Esophagus muscularis mucosa (tissue), 4 donors: ENCODE measurements at places on chromosomes 16 and 17.

GRCh38 chr17:9389111-9389527 is 186.5 kb downstream of the STX8 start:
- no peaks in the 10 kb centered on the region for H3K4me1 ChIP-seq
- no peak overlapping the region for H3K4me3 ChIP-seq
- DNase-seq, result no peak
- no peak overlapping the region for H3K27ac ChIP-seq
- H3K27me3 ChIP-seq, result no peaks in the 10 kb centered on the region

DNA sequence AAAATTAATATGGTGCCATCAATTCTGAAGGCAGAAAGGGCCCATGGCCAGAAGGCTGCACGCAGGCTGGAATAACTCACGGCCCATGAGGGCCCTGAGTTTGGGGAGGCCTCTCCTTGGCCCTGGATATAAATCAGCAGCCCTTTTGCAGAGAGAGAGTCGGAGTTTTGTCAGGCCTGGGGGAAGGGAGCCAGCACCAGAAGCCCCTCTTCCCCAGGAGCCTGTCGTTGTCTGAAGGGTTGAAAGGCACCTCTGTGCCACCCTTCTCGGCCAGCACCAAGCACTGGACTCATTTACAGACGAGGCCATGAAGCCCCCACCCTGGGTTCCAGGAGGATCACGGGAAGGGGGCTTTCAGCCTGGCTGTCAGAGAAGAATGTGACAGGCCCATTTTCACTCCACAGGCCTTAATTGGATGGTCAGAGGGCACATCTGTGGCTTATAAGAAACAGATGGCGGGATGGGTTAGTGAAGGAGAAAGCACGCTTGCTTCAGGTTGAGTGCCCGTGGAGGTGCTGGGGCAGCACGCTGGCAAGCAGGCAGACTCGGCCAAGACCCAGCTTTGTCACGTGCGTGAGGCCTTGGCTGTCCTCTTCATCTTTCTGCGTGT is 140.6 kb downstream of the CLEC16A start:
- H3K27me3 ChIP-seq, result no peaks in the 10 kb centered on the region
- H3K36me3 ChIP-seq, result no peaks in the 10 kb centered on the region
- peaks cover 45% of the 10 kb centered on the region for H3K4me1 ChIP-seq
- H3K4me3 ChIP-seq, result no peak overlapping the region
- DNase-seq, result no peak

DNA sequence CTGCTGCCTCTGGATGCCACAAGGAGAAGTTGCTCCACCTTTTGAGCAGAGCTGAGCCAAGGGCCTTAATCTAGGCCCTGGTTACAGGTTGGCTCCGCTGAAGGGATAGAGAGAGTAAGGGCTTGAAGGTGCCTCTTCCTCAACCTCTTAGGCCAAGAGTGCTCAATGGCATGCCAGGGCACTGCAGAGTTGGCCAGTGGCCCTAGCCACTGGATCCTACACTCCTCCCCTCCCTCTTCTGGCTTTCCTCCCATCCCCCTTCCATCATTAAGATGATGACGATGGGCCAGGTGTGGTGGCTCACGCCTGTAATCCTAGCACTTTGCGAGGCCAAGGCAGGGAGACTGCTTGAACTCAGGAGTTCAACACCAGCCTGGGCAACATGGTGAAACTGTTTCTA is 50.5 kb downstream of the MYO18A start:
- no peak for DNase-seq
- peaks cover 34% of the 10 kb centered on the region for H3K4me1 ChIP-seq
- no peaks in the 10 kb centered on the region for H3K27me3 ChIP-seq

GRCh38 chr16:78028018-78028417 is 5.7 kb downstream of the CLEC3A start:
- DNase-seq, result no peak
- no peak overlapping the region for H3K4me3 ChIP-seq
- H3K27me3 ChIP-seq, result no peaks in the 10 kb centered on the region
- H3K27ac ChIP-seq, result no peak overlapping the region

DNA sequence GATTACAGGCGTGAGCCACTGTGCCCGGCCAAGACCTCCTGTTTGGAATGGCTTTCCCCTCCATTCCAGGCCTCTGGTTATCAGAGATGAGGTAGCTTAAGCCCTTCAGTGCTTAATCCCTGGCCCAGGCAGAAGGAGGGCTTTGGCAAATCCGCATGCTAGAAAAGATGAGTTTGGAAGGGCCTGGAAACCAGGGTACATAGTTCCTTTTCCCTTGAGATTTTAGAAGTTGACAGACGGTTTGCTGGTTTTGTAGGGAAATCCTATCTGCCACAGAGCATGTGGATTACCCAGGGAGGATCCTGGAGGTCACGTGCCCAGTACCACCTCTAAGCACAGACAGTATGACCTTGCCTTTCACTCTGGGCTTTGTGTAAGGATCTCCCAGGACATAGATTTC is 114.7 kb upstream of the CACNG3 start:
- H3K36me3 ChIP-seq, result no peaks in the 10 kb centered on the region
- no peak overlapping the region for H3K27ac ChIP-seq
- no peak for DNase-seq
- no peaks in the 10 kb centered on the region for H3K4me1 ChIP-seq
- peaks cover 3% of the 10 kb centered on the region for H3K27me3 ChIP-seq
- H3K4me3 ChIP-seq, result no peak overlapping the region

- H3K27me3 ChIP-seq, result no peaks in the 10 kb centered on the region
- peak overlapping the region; percentile 88 for H3K27ac ChIP-seq
These were observed 4.2 kb downstream of the NR1D1 start for GRCh38 chr17:40095944-40096791.

DNA sequence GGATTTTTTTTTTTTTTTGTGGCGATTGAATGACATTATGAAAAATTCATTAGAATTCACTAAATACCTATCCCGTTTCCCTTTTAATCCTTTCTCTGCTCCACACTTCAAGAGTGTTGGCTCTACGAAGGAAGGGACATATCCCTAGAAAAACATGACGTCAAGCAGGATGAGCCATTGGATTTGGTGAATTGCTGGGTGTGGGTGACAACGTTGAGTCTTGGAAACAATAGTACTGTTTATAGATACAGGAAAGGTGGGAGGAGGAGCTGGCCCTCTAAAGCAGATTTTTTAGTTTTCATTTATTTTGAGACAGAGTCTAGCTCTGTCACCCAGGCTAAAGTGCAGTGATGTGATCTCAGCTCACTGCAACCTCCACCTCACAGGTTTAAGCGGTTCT is 167.6 kb upstream of the FAM20A start:
- no peaks in the 10 kb centered on the region for H3K4me1 ChIP-seq
- DNase-seq, result no peak
- no peak overlapping the region for H3K27ac ChIP-seq
- no peak overlapping the region for H3K4me3 ChIP-seq
- H3K27me3 ChIP-seq, result no peaks in the 10 kb centered on the region

GRCh38 chr17:33858121-33858520 is 397.0 kb upstream of the CCL2 start:
- H3K4me3 ChIP-seq, result no peak overlapping the region
- no peaks in the 10 kb centered on the region for H3K4me1 ChIP-seq
- H3K36me3 ChIP-seq, result no peaks in the 10 kb centered on the region
- H3K27me3 ChIP-seq, result no peaks in the 10 kb centered on the region

DNA sequence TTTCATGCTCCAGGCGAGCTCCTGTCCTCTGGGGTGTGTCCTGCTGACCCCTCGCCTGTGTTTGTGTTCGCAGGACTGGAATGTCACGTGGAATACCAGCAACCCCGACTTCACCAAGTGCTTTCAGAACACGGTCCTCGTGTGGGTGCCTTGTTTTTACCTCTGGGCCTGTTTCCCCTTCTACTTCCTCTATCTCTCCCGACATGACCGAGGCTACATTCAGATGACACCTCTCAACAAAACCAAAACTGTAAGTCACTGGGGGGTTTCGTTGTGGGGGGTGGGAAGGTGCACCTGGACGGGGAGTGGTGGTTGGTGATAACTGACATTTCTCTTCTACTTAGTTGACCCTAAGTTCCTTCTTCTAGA is 58.3 kb downstream of the ABCC1 start:
- H3K27ac ChIP-seq, result peak overlapping the region; percentile 82
- no peaks in the 10 kb centered on the region for H3K27me3 ChIP-seq
- H3K4me1 ChIP-seq, result peaks cover 6% of the 10 kb centered on the region
- no peak overlapping the region for H3K4me3 ChIP-seq
- H3K36me3 ChIP-seq, result peaks cover 39% of the 10 kb centered on the region

- no peak for DNase-seq
- no peak overlapping the region for H3K27ac ChIP-seq
- no peak overlapping the region for H3K4me3 ChIP-seq
- H3K36me3 ChIP-seq, result no peaks in the 10 kb centered on the region
- H3K27me3 ChIP-seq, result no peaks in the 10 kb centered on the region
These were observed 2.3 kb upstream of the CHST6 start for GRCh38 chr16:75497558-75497957.

DNA sequence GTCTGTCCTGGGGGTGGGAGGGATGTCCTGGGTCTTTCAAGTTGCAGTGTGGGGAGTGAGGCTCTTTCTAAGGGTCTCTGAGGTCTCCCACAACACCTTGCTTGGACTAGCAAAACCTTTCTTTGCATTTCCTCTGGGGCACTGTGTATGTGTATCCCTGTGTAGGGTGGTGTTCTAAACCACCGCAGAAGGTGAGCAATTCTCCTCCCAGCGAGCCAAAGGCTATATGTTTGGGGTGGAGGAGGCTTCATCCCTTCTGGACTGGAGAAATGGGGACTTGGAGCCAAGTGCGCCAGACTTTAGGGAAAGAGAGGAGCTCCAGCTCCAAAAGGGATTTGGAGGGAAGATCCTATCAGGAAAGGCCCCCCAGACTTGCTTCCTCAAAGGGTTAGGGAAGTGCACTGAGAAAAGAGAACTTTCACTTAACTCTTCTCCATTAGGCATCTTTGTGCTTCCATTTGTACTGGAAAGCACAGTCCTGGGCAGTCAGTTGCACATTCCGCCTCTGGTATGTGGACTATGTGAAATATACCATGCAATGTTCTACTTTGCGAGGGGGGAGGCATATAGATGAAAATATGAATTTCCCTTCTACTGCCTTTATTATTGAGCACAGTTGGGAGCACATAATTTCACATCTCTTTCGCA is 18.9 kb upstream of the HOXB9 start:
- H3K27ac ChIP-seq, result no peak overlapping the region
- peaks cover 20% of the 10 kb centered on the region for H3K4me1 ChIP-seq
- no peaks in the 10 kb centered on the region for H3K36me3 ChIP-seq
- no peak for DNase-seq
- no peak overlapping the region for H3K4me3 ChIP-seq
- peaks cover 100% of the 10 kb centered on the region for H3K27me3 ChIP-seq

DNA sequence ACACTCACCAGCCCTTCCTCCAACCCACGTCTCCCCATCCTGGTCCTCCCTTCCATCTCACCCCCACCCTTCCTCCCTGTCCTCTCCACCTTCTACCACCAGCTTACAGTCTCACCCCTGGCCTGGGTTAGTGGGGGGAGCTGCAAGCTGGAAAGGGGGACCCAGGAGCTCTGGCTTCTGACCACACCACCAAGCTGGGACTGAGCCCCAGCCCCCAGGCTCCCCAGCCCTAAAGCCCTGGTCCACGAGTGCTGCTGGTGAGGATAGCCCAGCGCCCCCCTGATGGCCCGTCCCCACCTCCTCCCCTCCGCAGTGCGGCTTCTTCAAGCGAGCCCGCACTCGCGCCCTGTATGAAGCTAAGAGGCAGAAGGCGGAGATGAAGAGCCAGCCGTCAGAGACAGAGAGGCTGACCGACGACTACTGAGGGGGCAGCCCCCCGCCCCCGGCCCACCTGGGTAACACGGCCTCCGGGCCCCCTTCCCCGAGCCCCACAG is 7.2 kb upstream of the PDK2 start:
- peaks cover 5% of the 10 kb centered on the region for H3K4me1 ChIP-seq
- H3K27ac ChIP-seq, result no peak overlapping the region
- H3K36me3 ChIP-seq, result peaks cover 30% of the 10 kb centered on the region
- no peak for DNase-seq

- H3K27me3 ChIP-seq, result no peaks in the 10 kb centered on the region
- H3K4me3 ChIP-seq, result no peak overlapping the region
- no peak overlapping the region for H3K27ac ChIP-seq
- H3K4me1 ChIP-seq, result no peaks in the 10 kb centered on the region
These were observed 315.6 kb downstream of the HS3ST3B1 start for GRCh38 chr17:14616528-14616927.

- H3K27ac ChIP-seq, result no peak overlapping the region
- peak overlapping the region; percentile 15 for H3K4me3 ChIP-seq
- H3K27me3 ChIP-seq, result no peaks in the 10 kb centered on the region
These were observed 65.1 kb downstream of the RTN4RL1 start for GRCh38 chr17:1959871-1960544.

- H3K36me3 ChIP-seq, result no peaks in the 10 kb centered on the region
- peak overlapping the region; percentile 95 for H3K27ac ChIP-seq
- peak overlapping the region; percentile 92 for H3K4me3 ChIP-seq
- no peak for DNase-seq
- no peaks in the 10 kb centered on the region for H3K27me3 ChIP-seq
These were observed 10.9 kb downstream of the RARA start for GRCh38 chr17:40319651-40320540.

DNA sequence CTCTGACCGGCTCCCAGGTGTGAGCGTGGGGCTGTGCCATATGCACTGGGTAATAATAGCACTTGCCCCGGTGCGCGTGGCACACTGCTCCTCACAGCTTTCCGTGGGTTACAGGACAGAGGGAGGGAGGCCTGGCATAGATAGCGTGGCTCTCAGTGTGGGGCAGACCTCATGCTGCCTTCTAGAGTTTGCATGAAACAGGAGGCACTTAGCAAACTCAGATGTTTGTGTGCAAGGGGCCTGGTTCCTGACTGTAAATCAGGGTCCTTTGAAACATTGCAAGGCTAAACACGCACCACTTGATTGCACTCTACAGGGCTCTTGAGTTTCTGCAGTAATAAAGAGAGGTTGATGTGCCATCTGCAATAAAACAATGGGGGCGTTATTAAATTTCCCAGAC is 101.7 kb downstream of the RPTOR start:
- no peak overlapping the region for H3K4me3 ChIP-seq
- no peaks in the 10 kb centered on the region for H3K27me3 ChIP-seq
- no peaks in the 10 kb centered on the region for H3K36me3 ChIP-seq
- no peak overlapping the region for H3K27ac ChIP-seq

GRCh38 chr17:35161281-35161761 is 13.7 kb downstream of the UNC45B start:
- DNase-seq, result no peak
- no peak overlapping the region for H3K4me3 ChIP-seq
- no peaks in the 10 kb centered on the region for H3K36me3 ChIP-seq
- no peaks in the 10 kb centered on the region for H3K4me1 ChIP-seq
- H3K27me3 ChIP-seq, result no peaks in the 10 kb centered on the region
- no peak overlapping the region for H3K27ac ChIP-seq
